Esophagus muscularis mucosa (tissue), 4 donors: ENCODE measurements at places on chromosomes 16 and 17.
A peak's percentile ranks its signal among the peaks of the same experiment; 100 is the strongest.

DNA sequence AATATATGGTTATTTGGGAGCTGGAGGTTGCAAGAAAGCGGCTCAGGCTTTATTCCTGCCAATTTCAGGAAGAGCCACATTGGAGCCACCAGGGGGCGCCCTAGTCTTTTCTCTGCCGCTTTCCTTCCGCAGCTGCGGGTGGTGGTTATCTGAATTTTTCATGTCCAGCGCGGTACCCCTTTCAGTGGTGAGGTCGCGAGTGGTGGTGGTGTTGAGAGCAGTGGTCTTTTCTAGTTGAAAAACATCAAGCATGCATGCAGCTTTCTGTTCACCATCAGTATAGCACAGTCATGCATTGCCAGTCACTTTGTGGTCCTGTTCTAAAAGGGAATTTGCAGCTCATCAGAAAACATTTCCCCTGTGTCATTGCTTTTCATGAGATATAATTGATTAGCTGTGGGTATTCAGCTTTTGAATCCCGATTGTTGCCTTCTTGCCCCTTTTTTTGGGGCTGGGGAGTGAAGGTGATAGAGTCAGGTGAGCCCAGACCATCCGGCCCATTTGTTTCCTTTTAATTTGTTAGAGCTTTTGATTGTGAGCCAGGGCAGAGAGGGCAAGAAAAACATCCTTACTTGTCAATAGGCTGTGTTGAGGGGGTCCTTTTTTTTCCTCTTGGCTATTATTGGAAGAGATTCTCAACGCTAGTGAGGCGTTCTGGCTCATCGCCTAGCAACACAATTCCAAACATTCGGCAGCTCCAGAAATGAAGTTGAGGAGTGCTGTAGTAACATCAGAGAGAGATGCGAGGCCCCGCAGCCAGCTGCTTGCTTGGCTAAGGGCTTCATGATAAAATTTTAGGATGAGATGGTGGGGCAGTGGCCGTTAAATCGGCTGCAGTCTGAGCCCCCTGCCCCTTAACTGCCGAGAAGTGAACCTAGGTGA is 119.0 kb downstream of the SNX29 start:
- DNase-seq, result no peak

DNA sequence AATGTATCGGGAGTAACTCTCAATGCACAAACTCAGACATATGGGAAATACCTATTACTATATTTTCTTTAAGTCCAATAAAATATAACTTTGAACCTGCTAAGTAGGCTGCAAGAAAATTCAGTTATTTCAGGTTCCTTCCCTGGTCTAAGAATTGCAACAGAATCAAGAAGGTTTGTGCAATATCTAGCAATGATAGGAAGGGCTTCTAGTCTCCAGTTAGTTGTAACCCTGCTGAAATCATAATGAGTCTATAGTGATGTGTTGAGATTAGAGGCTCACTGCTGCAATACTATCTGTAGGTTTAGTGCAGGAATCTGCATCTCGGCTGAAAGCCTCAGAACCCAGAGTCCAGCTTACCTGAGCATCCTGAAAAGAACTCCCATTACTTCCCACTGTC is 110.5 kb downstream of the PMP22 start:
- DNase-seq, result peak; percentile 50

DNA sequence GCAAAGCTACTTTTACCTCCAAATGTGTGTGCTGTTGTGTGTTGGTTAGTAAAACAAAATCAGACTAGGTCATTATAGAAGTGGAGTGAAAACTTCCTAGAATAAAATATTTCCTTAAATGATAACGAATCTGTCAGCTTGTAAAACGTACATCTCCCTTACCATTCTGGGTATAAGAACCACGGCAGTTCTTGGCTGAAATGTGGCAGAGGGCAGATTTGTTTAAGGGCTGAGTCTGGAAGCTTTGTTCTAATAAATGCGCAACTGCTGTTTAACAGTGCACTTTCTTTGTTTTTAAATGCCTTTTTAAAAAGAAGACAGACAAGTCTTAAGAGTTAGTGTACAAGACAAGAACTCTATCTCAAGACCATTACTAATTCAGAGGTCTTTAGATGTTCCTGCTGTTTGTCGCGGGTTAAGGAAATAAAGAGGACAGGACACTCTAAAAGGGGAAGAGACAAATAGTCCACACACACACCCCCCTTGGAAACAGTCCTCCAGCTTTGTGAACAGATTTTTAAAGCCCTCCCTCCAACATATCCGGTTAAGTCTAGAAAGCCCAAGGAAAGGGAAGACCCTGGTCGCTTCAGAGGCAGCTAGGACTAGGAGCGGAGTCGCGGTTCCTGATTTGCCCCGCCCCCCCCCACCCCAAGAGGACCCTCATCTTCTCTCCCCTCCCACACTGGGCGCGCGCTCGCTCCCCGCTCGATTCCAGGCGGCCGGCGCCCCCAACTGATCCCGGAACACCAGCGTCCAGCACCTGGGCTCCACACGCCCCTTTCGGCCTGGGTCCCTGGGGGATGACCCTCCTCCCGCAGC is 658 bp downstream of the SYNRG start:
- no peak for DNase-seq

DNA sequence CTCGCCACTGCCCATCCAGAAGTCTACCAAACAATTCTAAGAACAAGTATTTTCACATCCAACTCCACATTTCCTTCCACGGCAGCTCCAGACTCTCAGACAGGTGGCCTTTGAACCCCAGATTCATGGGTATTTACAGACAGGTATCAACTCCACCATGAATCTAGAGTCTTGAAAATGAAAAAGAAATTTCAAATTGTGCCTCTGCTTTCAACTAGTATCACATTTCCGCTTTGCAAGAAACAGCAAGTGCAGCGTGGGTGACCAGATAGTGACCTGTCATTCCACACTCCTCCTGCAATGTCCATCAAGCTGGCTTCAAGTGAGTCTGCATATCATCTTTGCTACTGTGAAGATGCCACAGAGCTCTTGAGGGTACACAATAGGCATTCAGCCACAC is 232.4 kb upstream of the RPL38 start:
- DNase-seq, result no peak

DNA sequence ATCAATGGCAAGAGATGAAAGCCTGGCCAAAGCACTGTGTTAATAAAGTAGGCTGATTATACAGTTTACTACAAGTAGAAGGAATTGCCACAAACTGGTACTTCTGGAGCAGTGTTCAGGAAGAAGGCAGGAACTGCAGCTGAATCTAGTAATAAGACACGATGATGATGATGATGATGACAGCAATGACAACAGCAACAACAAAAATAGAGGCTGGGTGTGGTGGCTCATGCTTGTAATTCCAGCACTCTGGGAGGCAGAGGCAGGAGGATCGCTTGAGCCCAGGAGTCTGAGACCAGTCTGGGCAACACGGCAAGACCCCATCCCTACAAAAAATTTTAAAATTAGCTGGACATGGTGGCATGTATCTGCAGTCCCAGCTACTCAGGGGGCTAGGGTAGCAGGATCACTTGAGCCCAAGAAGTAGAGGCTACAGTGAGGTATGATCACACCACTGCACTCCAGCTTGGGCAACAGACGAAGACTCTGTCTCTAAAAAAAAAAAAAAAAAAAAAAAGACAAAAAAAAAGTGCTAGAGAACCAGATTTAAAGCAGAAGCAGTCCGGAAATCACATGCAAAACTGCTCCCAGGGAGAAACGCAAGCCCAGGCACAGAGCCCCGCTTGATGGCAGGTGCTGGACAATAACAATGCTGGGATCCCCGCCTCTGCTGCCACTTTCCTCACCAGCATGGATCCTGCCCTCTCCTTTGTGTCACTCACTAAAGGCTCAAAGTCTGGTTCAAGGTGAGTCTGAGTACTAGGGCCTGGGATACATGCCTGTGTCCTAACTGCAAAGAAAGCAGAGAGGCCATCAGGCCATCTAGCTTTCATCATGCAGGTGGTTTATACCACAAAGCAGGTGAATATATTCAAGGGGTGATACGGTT is 44.8 kb downstream of the CPPED1 start:
- no peak for DNase-seq

DNA sequence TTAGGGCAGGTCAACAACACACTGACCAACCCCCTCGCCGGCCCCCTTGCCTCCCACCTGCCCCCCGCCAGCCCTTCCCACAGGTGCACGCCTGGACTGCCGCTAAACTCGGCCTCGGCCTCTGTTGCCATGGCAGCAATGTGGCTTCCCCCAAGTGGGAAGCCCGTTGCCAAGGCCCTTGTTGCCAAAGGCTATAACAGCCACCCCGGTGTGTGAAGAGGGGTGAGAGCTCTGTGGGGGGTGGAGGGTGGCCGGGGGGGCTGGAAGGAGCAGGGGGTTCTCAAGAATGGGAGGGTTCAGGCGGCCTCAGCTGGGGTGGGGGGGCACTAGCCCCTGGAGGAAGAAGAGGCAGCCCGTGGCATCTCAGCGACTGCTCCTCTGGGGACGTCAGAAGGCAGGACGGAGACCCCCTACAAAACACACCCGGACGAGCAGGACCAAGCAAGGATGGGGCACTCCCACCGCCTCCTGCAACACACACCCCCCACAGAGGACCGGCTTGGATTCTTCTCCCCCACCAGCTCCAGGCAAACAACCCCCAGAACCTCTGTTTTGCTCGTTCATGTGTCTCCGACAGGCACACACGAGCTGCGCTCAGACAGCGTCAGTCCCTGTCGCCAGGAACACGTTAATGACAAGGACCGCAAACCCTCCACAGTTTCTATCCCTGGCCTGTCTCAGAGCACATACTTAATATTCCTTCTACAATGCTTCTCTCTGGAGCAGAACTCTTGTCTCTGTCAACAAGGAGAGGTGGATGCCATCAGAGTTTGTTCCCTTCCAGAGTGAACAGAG is 55.7 kb downstream of the ABR start:
- no peak for DNase-seq

GRCh38 chr16:85047867-85048455 is 20.4 kb downstream of the KIAA0513 start:
- no peak for DNase-seq

DNA sequence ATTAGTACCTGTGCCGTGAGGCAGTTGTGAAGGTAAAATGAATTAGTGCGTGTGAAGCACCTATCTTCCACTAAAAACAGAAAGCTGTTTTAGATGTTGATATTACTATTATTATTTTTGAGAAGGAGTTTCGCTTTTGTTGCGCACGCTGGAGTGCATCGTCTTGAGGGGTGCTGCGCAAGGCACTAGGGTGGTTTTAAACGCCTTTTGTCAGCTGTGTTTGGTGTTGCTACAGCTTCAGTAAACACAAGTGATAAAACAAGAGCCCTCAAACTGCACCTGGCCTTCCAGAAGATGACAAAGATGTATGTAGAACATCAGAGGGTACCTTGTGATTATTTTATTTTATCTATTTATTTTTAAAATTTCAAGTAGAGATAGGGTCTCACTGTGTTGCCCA is 38.2 kb downstream of the PLCG2 start:
- DNase-seq, result no peak

DNA sequence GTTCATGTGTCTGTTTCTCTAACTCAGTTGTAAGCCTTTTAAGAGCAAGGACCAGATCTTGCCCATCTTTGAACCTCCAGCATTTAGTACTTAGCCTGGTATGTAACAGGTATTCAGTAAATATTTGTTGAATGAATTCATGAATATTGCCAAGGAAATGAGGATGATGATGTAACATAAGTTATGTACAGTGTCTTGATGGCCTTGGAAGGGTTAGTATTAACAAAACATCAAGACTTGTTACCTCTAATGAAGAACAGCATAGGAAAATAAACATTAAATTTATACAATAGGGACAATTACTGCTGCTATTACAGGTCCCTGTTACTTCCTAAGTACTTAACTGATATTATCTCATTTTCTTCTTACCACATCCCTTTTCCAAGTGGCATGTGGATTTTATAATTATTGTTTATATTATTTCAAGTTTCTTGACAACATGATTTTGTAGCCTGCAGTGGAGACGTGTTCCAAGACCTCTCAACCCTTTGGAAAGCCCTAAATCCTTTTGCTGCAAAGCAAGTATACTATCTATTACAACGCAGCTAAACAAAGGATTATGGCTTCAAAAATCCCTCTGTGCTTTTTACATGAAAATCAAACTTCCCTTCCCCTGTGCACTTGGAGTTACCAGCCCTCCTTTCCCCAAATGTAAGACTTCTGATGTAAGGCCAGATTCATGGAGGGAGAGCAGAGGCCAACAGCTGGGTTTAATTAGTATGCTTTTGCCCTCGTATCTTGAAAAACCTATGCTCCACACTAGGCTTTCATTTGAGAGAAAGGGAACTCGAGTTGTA is 77.4 kb upstream of the SMIM36 start:
- DNase-seq, result no peak

- no peak for DNase-seq
These were observed 145.6 kb downstream of the AATF start for GRCh38 chr17:37094391-37094790.
